Right ventricle myocardium inferior (tissue), 1 donor: ENCODE measurements at places on chromosomes 11 and 22.

DNA sequence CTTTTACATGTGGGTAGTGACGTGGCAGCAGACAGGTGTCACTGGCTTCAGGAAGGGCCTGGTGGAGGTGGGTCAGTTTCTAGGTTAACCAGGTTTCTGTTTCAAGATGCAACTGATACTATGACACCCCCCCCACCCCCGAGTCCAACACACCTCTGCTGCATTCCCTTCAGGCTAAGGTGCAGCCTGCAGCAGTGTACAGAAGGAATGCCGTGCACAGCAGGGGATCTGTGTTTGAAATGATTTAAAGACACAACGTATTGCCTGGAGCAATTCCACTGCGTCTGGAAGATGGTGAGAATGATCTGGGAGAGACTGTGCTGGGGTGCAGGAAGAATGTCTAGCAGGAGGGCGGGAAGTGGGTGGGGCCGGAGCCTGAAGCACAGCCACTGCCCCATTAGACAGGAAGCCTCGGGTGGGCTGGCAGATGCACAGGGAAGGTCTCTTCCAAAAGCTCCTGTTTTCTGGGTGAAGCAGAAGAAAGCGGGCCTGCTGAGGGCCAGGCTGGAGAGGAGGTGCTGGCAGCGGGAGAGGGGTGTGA lies 11.9 kb upstream of the TESMIN start:
- no peak for DNase-seq

DNA sequence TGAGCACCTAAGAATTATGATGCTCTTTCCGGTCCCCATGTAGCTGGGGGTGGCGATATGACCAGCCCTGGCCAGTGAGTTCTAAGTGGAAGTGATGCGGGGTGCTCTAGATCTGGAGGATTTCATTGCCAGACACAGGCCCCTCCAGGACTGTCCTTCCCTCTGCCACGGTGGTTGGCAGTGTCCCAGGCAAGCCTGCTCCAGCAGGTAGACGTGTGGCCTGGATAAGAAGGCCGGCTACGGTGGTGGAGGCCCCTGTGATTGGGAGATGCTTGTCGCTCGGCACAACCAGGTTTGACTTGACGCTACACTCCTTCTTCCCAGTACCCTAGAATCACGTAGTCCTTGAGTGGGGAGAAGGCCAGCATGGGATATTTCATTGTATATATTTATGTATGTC lies 9.1 kb upstream of the ARHGAP8 start:
- peak; percentile 28 for DNase-seq

- no peak for DNase-seq
Observed at GRCh38 chr11:100806296-100806695, 119.2 kb downstream of the ARHGAP42 start.

GRCh38 chr22:36299295-36299694 lies 46.4 kb downstream of the APOL1 start:
- no peak for DNase-seq

DNA sequence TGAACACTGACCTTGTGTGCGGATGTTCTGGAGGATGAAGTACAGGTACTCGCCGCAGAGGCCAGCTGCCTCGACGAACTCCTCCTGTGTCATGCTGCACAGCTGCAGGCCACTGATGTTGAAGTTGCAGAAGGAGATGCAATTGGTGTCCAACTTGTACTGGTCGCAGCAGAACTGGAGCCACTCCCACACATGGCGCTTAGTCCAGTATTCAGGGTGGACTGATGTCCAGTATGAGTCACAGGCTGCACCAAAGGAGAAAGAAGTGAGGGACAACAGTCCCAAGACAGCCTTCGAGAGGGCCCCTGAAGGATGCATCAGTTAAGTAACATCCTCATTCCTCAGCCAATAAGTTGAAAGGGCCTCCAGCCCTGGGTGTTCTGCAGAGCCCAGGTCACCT lies 20.1 kb downstream of the ELF5 start:
- DNase-seq: no peak

DNA sequence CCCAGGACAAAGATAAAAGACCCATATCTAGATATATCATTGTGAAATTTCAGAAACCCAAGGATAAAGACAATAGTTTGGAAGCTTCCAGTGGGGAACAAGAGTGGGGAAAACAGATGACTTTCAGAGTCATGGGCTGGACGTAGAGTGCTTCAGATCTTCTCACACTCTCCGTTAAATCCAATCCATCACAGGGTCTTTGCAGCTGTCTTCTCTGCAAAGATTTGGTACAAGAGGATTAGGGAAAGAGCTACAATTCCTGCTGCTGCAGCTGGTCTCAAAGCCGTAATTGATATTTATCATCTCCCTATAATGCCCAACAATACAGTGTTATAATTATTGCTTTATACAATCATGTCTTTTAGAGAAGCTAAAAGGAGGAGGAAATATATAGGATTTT lies 63.4 kb upstream of the CLPB start:
- no peak for DNase-seq

DNA sequence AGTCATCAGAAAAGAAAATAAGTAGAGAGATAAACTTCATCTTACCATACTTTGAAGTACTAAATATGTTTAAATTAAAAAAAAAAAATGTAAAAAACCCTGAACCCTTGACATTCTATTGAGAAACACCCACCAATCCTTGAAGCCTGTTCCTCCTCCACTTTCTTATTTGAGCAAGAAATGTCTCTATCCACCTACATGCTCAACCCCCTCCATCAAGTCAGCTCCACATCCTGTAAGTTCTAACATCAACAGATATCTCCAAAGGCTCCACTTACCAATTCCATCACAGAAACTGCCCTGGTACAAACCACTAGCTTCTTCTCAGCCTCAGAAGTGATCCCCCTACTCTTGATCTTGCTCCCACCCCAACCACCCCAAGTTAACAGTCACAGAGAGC lies 32.5 kb upstream of the FAT3 start:
- no peak for DNase-seq

GRCh38 chr11:64305691-64306562 lies 603 bp downstream of the ESRRA start:
- DNase-seq: peak; percentile 88

GRCh38 chr11:108975641-108976071 lies 310.8 kb downstream of the DDX10 start:
- no peak for DNase-seq

GRCh38 chr11:82003671-82004515 lies 729.8 kb downstream of the FAM181B start:
- DNase-seq: no peak

GRCh38 chr11:31337806-31338205 lies 31.7 kb downstream of the DCDC1 start:
- no peak for DNase-seq

DNA sequence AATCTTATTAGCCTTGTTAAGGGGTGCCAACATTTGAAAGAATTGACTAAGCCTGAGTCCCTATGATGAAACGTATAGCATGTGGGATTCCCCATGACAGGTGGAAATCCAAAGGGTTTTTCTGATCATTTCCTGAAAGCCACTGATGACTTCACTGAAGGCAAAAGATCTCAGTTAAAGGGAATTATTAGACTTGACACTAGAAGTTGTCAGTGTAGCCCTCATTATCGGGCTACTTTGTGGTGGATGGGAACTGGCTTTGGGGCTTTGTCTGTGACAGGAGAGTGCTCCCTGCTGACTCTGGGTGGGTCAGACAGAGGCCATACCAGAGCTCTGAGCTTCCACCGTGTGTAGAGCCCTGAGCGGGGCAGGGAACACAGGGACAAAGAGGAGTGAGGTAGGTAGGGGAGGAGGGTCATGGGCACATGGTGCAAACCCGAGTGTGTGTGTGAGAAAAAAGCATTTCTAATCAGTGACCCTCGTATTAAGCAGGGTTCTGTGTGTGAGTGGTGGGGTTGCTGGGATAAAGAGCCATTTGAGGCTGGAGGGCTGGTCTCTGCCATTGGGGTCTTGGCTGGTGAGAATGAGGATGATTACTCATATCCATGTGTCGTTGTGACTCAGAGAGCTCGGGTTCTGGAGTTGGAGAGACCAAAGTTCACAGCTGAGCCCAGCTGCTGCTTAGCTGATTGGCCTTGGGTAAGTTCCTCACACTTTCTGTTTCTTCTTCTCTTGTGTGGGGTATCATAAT lies 101.1 kb downstream of the GRIK4 start:
- no peak for DNase-seq

- peak; percentile 75 for DNase-seq
Observed at GRCh38 chr22:50186761-50187523, 1.2 kb downstream of the TRABD start.

DNA sequence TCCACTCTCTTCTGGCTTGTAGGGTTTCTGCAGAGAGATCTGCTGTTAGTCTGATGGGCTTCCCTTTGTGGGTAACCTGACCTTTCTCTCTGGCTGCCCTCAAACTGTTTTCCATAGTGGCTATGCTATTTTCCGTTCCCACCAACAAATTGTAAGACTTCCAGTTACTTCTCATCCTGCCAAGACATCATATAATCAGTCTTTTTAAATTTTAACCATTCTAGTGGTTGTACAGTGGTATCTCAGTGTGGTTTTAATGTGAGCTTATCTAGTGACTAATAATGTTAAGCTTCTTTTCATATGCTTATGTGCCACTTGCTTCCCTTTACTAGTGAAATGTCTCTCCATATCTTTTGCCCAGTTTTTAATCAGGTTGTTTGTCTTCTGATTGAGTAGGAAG lies 13.6 kb upstream of the TRIM29 start:
- DNase-seq: no peak

DNA sequence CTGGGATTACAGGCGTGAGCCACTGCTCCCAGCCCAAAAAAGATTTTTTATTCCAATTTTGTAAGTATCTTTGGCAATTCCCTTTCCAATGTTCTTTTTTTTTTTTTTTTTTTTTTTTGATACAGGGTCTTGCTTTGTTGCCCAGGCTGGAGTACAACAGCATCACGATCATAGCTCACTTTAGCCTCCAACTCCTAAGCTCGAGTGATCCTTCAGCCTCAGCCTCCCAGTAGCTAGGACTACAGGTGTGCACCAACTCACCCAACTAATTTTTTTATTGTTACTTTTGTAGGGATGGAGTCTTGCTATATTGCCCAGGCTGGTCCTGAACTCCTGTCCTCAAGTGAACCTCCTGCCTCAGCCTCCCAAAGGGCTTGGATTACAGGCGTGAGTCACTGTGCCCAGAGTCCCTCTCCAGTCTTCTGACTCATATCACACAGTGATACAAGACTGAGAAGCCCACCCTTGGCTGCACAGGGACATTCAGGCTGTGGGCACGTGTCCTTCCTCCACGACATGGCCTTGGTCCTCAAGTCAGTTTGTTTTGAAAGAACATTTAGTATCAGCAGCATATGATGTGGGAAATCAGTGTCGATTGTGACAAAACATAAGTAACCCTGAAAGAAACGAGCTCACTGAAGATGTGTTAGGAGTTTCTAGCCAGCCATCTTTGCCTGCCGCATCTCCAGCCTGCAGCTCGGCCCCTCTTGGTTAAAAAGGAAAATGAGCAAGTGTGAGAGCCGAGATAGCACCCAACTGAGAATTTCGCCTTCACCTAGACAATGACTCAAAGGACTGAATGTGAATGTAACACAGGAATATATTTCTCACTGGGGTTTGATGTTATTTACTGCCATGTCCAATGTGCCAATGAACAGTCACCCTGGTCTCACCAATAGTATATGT lies 175.5 kb downstream of the MN1 start:
- no peak for DNase-seq

DNA sequence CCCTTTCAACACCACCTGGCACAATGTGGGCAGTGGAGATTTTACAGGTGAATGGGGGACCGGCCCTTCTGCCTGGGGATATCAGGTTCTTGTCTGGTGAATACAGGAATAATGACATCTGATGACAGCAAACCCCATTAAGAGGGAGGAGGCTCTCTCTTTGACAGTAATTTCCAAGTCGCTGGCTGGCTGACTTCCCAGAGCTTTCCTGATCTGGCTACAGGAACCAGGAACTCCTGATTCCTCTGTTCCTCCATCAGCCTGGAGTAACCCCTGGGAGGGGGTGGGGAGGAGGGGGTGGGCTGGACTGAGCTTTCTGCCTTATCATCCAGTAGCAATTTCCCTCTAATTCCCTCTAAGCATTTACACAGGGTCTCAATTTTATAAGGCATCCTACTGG lies 3.7 kb upstream of the MIEF1 start:
- no peak for DNase-seq

DNA sequence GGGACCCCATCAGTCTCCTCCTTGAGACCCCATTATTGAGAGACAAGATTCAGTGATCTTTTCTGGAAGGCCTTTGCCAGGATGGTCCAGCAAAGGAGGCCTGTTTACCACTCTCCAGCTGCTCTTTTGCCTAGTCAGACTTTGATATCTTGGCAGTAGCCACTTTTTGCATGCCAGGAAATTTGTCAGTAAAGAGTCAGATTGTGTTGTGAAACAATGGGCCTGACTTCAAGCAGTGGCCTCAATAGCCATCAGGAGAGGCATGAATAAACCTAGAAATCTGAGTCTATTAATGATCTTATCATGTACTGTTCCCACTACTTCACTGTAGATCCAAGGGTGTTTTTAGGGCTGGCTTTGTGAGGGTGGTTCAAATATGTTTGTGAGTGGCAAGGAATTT lies 479.4 kb downstream of the JRKL start:
- no peak for DNase-seq

- no peak for DNase-seq
Observed at GRCh38 chr11:13169709-13170108, 107.9 kb upstream of the BMAL1 start.

DNA sequence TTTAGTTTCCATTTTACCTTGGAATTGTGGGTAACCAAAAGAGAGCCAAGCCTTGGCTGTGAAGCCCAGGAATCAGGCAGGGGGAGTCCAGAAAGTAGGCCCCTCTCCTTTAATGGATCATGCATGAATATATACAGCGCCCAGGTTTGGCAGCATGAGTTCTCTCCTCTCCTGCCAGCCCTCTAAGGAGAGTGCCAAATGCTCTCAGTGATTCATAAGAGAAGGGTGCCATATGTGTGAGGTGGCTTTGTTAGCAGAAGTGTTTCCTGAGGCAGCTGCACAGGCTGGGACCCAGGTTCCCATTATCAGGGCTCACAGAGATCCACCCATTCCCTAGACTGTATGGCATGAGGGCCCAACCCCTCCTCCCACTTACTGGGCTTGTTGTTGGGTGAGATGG lies 52.3 kb upstream of the SCUBE2 start:
- no peak for DNase-seq

DNA sequence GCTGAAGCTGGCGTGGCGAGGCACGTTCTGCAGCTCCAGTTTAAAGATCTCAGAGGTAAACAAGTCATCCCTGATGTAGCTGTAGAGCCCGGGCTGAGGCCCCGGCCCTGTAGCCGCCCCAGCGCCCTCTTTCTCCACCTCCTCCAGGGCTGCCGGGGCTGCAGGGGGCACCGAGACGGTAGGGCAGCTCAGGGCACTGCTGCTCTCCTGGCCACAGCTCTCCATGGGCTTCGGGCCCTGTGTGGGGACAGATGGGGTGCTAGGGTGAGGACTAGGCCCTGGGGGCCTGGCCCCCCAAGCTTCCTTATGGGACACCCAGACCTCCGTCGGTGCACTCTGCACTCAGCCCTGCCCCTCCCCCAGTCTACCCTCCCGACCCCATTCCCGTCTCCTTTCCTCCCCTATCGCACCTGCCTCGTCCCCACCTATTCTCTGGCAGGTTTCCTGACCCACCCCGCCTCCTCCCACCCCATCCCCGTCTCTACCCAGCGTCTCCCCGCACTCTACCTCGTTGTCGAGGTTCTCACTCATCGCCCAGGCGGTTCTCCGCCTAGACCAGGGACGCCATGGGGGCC lies 559 bp downstream of the RANBP1 start:
- peak; percentile 70 for DNase-seq

- DNase-seq: no peak
Observed at GRCh38 chr11:117333917-117334316, 6.3 kb downstream of the CEP164 start.
